ENCODE measurements at places on chromosomes 6 and 20.

DNA sequence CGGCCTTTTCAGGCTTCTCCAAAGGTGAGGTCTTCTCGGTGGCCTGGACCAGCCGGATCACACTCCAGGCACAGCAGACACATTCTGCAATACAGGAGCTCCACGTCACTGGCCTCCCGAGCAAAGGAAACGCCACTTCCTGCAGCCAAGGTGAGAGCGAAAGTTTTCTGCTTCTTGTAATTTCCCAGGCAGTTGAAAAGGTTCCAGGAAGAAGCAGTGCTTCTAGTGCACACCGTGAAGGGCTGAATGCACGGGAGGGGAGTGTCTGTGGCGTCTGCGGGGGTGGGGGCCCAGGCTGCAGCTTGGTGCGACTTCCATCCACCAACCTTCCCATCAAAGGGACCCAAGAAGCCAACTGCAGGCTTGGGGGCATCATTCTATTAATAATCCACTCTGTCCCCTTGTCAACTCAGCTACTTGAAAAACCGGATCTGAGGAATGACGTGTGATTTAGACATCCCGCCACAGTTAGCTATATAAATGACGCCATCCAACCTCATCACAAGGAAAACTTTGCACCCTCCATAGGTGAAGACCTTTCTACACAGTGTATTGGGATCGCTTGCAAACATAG lies 61.1 kb downstream of the NFATC2 start:
- DNase-seq: peak; percentile 41

DNA sequence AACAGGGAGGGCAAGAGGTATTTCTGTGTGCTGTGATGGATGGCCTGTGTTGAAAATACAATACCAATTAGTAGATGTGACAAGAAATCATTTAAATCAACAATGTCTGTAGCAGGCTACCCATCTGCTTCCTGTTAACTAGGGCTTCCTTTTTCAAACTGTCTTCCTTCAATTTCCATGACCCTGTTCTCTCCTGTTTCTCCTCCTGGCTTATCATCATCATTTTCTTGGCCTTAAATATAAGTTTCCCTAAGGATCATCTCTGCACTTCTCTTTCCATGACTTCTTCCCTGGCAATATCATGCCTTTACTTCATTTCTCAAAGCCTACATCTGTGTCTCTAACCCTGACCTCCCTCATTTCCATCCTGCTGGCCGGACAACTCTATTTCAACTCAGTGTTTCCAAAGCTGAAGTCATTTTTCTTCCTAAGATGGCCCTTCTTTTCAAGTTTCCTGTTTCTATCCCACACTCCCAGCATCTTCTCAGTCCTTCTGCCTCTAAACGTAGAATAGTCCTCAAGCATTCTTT lies 18.2 kb downstream of the ZC2HC1B start:
- DNase-seq: no peak

- DNase-seq: no peak
Measured at GRCh38 chr6:140225701-140226436, 851.4 kb upstream of the CITED2 start.

- DNase-seq: no peak
Measured at GRCh38 chr20:20018366-20018765, 1.2 kb downstream of the NAA20 start.

DNA sequence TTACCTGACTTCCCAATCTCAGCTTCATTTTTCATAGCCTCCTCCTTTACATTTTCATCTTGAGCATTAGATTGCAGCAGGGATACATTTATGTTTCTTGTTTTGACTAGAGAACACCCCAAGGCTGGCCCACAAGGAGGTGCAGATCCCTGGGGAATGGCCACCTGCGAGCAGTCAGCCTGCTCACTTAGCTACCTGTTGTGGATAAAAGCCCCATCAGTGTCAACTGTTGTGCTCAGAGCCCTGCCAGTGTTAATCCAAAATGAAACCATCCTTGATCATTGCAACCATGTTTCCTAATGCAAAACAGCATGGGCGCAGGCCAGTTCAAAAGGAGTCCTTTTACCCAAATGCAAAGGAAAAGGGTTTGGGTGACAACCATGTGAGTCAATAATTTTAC lies 50.8 kb downstream of the CNR1 start:
- no peak for DNase-seq

- DNase-seq: peak; percentile 8
Measured at GRCh38 chr20:2103461-2104153, 2.0 kb downstream of the STK35 start.

- DNase-seq: no peak
Measured at GRCh38 chr20:25459916-25460535, 52.6 kb downstream of the GINS1 start.

DNA sequence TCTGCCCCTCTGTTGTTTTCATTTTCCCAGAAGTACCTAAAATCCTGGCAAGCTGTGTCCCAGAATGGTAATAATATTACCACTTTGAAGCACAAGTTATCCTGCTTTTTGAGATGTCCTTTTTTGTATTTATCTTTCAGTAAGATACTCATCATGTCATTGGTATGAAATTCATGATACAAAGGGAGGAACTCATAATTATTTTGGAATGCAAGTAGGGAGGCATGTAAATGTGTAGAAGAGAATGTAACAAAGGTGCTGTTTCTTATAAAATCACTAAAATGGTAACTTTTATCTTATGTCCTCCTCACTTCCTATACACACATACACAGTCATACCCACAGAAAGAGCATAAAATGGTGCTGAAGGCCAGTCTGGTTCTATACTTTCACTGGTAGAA lies 109.9 kb downstream of the CD2AP start:
- no peak for DNase-seq

- DNase-seq: no peak
Measured at GRCh38 chr6:43283905-43284304, 14.2 kb upstream of the SLC22A7 start.

- no peak for DNase-seq
Measured at GRCh38 chr20:33689973-33690372, 3.8 kb upstream of the E2F1 start.

DNA sequence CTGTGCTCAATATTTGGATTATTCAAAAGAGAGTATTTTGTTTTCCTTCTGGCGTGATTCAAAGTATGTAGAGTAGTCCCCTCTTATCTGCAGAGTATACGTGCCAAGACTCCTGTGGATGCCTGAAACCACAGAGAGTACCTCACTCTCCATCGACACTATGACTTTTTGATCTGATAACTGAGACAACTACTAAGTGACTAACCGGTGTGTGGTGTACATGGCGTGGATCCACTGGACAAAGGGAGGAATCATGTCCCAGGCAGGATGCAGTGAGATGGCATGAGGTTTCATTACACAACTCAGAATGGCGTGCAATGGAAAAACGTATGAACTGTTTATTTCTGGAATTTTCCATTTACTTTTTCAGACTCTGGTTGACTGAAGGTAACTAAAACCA lies 112.2 kb upstream of the PDE7B start:
- DNase-seq: no peak

- no peak for DNase-seq
Measured at GRCh38 chr6:155328539-155329459, 14.5 kb upstream of the TFB1M start.

GRCh38 chr6:43738267-43738676 lies 31.7 kb upstream of the VEGFA start:
- no peak for DNase-seq

GRCh38 chr20:33251496-33251895 lies 15.7 kb downstream of the BPIFA1 start:
- no peak for DNase-seq

GRCh38 chr6:125197795-125198269 lies 44.3 kb downstream of the TPD52L1 start:
- DNase-seq: peak; percentile 90

DNA sequence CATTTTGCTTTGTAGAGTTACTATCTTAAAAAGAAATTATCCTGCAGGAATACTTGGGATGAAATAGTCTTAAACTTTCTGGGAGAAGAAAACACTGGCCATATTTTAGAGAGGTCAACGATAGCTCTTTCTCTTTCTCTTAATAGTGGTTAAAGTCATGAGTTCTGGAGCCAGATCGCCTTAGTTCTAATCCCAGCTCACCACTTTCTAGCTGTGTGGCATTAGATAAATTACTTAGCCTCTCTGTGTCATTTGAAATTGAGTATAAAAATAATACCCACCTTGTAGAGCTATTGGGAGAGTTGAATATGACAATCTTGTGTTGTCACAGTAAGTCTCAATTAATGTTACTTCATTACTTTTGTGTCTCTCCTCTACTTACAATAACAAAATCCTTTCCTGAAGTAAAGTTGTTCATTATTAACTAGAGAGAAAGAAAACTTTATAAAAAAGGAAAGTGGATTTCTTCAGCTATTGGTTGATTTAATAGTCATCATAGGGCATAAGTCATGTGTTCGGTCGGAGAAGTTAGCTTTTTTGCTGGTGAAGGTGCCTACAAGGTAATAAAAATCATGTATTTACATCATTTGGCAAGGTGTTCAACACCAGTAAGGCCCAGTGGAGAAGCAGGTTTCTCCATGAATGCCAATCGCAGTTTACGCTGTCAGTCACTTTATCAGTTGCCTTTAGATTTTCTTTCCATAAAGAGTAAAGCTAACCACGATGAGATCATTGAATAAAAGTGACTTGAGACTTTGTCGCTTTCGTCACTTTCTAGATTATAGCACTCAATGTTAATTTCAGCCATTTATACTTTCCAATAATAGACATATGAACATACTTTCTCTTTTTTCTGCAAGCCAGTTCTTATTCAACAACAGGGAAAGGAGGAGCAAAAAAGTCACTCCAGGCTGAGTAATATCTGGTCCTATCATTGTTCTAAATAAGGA lies 2.0 kb downstream of the NEDD9 start:
- no peak for DNase-seq

Measured in thyroid gland (tissue), 4 donors.